ENCODE measurements at places on chromosomes 4 and X.
A peak's percentile ranks its signal among the peaks of the same experiment; 100 is the strongest.

GRCh38 chr4:140807491-140808252 lies 51.5 kb upstream of the TBC1D9 start:
- H3K27ac ChIP-seq: peak overlapping the region; percentile 66
- no peak overlapping the region for H3K4me3 ChIP-seq
- H3K4me1 ChIP-seq: peaks cover 25% of the 10 kb centered on the region
- no peak for DNase-seq
- H3K36me3 ChIP-seq: no peaks in the 10 kb centered on the region

DNA sequence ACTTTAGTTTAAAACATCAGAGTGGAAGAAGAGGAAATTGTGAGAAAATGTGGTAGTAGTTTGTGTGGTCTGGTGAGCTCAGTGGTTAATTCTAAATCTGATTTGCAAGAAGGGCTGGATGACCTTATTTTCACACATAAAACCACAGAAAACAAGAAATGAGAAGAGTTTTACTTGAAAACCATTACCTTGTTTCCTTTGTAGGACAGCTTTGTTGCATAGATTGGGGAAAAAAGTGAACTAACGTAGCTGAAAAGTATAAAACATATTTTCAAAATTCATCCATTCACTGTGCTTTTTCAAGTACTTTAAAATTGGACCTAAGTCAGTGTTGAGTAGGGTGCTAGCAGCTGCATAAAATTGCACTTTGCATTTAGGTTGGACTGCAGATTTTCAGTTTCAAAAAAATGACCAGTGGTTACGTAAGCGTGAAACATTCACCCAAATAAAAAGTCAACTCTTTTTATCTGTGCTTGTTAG lies 211.3 kb downstream of the ARHGAP10 start:
- H3K4me3 ChIP-seq: no peak overlapping the region
- H3K36me3 ChIP-seq: no peaks in the 10 kb centered on the region
- DNase-seq: no peak
- peak overlapping the region; percentile 8 for H3K27ac ChIP-seq
- H3K27me3 ChIP-seq: no peaks in the 10 kb centered on the region

GRCh38 chr4:39932776-39933402 lies 44.8 kb downstream of the PDS5A start:
- peaks cover 3% of the 10 kb centered on the region for H3K36me3 ChIP-seq
- DNase-seq: no peak
- no peaks in the 10 kb centered on the region for H3K27me3 ChIP-seq
- no peak overlapping the region for H3K4me3 ChIP-seq
- H3K27ac ChIP-seq: no peak overlapping the region

DNA sequence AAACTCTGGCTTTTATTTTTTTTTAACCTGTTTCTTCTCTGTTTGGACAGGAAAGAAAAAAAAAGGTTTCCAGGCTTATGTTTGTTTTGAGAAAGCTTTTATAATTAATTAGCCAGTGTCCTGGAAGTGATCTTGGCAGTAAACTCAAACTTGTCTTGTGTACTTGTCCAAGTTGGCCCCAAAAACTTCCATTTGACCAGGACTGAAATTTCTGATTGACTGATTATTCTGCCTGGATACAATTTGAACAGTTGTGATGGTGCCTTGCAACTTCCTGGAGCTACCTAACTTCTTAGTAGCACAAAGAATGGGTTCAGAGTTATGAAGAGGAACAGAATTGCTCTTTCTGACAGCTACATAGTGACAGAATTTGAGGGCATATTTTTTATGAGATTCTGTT lies 62.0 kb downstream of the SLC4A4 start:
- DNase-seq: no peak
- H3K4me3 ChIP-seq: no peak overlapping the region
- H3K4me1 ChIP-seq: no peaks in the 10 kb centered on the region
- H3K36me3 ChIP-seq: no peaks in the 10 kb centered on the region

GRCh38 chr4:72505314-72505744 lies 63.7 kb downstream of the ADAMTS3 start:
- H3K4me3 ChIP-seq: no peak overlapping the region
- H3K4me1 ChIP-seq: no peaks in the 10 kb centered on the region
- peak; percentile 27 for DNase-seq
- H3K36me3 ChIP-seq: no peaks in the 10 kb centered on the region

DNA sequence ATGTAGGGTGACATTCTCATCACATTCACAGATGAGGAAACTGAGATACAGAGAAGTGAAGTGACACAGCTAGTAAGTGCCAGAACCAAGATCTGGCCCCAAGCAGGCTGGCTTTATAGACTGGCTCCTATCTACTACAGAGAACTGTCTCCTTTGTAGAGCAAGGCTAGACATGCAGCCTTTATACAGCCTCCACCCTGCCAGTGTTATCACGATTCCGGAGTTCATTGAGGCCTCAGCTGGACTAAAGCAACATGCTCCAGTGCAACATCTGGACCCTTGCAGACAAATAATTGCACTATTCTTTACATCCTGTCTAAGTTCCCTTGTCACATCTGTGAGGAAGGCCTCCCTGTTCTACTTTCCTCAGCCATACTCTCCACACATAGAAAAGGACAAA lies 58.0 kb upstream of the XIAP start:
- no peaks in the 10 kb centered on the region for H3K27me3 ChIP-seq
- no peaks in the 10 kb centered on the region for H3K36me3 ChIP-seq
- H3K4me1 ChIP-seq: no peaks in the 10 kb centered on the region
- no peak overlapping the region for H3K4me3 ChIP-seq
- H3K27ac ChIP-seq: no peak overlapping the region
- DNase-seq: peak; percentile 6

DNA sequence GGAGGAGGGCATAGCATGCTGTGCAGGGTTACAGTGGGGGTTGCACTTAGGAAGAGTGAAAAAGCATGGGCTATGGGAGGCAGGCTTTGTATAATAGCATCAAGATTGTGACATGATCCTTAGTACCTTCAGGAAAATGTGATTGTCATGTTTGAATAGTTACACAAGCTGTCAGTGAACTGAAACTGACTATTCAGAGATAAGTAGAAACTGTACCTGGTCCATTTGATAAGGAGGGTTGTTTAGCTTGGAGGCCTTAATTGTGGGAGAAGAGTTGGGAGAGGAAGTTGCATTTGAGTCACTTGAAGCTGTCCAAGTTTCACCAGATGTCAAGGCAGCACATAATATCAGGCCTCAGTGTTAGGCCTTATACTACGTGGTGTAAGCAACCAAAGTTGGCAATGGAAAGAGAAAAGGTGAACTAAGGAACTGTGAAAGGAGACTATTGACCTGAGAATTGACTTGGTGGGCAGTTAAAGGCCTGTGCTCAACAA lies 85.0 kb downstream of the TEX13C start:
- H3K36me3 ChIP-seq: no peaks in the 10 kb centered on the region
- DNase-seq: no peak
- no peaks in the 10 kb centered on the region for H3K27me3 ChIP-seq
- H3K27ac ChIP-seq: no peak overlapping the region

GRCh38 chr4:147318586-147318985 lies 162.3 kb upstream of the EDNRA start:
- H3K27ac ChIP-seq: no peak overlapping the region
- no peaks in the 10 kb centered on the region for H3K4me1 ChIP-seq
- H3K36me3 ChIP-seq: no peaks in the 10 kb centered on the region
- DNase-seq: no peak
- no peak overlapping the region for H3K4me3 ChIP-seq

DNA sequence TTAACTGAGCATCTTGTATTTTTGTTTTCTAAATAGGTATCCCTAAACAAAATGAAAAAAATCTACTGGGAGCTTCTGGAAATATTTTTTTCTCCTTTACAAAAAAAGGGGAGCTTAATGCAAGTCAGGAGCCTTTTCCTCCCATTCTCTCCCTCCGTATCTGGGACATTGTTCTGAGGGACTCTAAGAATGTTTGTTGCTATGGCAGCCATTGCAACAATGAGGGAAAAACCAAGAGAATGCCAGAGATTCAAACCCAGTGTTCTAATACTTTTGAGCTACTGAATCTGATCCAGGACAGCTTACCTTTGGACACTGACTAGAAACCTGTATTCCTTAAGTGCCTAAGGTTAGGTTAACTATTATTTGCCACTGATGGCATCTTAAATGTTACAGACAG lies 485.7 kb upstream of the HS3ST1 start:
- DNase-seq: no peak
- no peaks in the 10 kb centered on the region for H3K36me3 ChIP-seq
- H3K4me1 ChIP-seq: no peaks in the 10 kb centered on the region
- no peak overlapping the region for H3K27ac ChIP-seq
- H3K27me3 ChIP-seq: no peaks in the 10 kb centered on the region

- no peaks in the 10 kb centered on the region for H3K36me3 ChIP-seq
- no peaks in the 10 kb centered on the region for H3K27me3 ChIP-seq
- DNase-seq: no peak
- no peaks in the 10 kb centered on the region for H3K4me1 ChIP-seq
- H3K4me3 ChIP-seq: no peak overlapping the region
- H3K27ac ChIP-seq: peak overlapping the region; percentile 3
Measured at GRCh38 chr4:185839194-185839712, 27.3 kb upstream of the SORBS2 start.

DNA sequence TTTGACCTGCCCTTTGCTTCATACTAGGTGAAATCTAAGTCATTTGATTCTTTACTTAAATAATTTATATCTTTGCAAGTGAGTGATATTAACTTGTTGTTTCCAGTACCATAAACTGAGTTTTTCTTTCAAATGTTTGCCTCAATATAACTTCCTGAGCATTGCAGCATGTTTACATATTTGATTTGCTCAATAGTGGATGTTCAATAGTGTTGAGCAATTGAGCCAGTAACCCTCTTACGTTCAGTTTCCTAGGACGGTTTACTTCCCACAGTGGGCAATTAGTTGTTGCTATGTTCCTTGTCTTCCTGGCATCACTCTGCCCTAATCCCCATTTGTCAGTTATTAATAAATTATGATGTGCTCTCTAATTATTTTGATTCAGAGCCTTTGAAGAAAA lies 278.5 kb downstream of the EPHA5 start:
- no peaks in the 10 kb centered on the region for H3K27me3 ChIP-seq
- DNase-seq: no peak
- H3K36me3 ChIP-seq: no peaks in the 10 kb centered on the region
- H3K27ac ChIP-seq: no peak overlapping the region

- H3K4me3 ChIP-seq: no peak overlapping the region
- H3K4me1 ChIP-seq: no peaks in the 10 kb centered on the region
- no peak for DNase-seq
- H3K27me3 ChIP-seq: no peaks in the 10 kb centered on the region
- H3K36me3 ChIP-seq: no peaks in the 10 kb centered on the region
Measured at GRCh38 chr4:145044341-145044740, 53.7 kb downstream of the ANAPC10 start.

- H3K27me3 ChIP-seq: no peaks in the 10 kb centered on the region
- no peak for DNase-seq
- no peak overlapping the region for H3K4me3 ChIP-seq
- no peaks in the 10 kb centered on the region for H3K4me1 ChIP-seq
- H3K36me3 ChIP-seq: no peaks in the 10 kb centered on the region
Measured at GRCh38 chr4:54571293-54572151, 86.2 kb upstream of the KIT start.

DNA sequence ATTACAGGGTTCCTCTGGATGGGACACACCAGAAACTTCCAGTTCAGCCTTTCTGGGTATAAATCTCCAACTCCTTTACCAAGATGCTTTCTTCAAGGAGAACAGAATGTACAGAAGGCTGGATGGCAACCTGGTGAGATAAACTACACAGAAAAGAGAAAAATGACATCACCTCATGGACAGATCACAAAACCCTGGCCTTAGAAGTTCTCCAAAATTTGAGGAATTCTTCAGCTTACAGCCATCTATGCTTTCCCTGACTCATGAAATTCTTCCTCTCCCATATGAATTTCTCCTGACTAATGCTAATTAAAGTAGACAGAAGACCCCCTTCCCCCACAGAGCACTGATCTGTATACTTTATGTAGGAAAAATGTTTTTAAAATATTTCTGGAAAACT lies 345.4 kb downstream of the STIM2 start:
- no peaks in the 10 kb centered on the region for H3K36me3 ChIP-seq
- no peaks in the 10 kb centered on the region for H3K27me3 ChIP-seq
- H3K27ac ChIP-seq: no peak overlapping the region
- no peaks in the 10 kb centered on the region for H3K4me1 ChIP-seq
- H3K4me3 ChIP-seq: no peak overlapping the region

DNA sequence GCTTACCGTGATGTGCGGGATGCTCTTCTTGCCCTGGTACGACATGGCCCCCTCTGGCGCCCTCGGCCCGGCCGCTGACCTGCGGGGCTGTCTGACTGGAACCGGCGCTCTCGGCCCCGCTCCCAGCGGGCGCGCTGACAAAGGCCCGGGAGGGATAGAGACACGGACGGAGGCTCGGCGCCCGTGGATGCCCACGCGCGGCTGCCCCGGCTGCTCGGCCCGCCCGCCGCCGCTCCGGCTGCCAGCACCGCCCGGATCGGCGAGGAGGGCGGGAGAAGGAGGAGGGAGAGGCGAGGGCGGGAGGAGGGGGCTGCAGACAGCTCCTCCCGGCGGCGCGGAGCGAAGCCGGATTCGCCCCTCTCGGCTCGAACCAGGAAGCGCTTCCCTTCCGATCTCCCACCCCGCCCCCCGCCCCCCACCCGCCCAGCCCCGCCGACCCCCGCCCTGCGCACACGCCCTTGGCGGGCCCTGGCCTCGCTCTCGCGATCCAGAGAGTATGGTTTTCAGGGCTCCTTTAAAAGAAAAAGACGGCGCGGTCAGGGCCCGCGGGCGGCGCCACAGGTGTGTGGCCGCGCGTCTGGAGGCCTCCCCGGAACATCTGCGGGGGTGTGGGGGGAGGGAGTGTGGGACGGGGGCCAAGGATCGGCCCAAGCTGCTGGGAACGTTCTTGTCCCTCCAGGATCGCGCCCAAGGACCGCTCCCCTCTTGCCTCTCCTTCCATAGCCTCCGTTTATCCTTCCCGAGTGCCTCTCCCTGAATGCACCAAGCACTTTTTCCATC lies 4.5 kb downstream of the CRMP1 start:
- H3K27me3 ChIP-seq: peaks cover 17% of the 10 kb centered on the region
- no peak overlapping the region for H3K27ac ChIP-seq
- H3K36me3 ChIP-seq: no peaks in the 10 kb centered on the region
- H3K4me3 ChIP-seq: peak overlapping the region; percentile 24
- no peak for DNase-seq
- H3K4me1 ChIP-seq: peaks cover 36% of the 10 kb centered on the region

DNA sequence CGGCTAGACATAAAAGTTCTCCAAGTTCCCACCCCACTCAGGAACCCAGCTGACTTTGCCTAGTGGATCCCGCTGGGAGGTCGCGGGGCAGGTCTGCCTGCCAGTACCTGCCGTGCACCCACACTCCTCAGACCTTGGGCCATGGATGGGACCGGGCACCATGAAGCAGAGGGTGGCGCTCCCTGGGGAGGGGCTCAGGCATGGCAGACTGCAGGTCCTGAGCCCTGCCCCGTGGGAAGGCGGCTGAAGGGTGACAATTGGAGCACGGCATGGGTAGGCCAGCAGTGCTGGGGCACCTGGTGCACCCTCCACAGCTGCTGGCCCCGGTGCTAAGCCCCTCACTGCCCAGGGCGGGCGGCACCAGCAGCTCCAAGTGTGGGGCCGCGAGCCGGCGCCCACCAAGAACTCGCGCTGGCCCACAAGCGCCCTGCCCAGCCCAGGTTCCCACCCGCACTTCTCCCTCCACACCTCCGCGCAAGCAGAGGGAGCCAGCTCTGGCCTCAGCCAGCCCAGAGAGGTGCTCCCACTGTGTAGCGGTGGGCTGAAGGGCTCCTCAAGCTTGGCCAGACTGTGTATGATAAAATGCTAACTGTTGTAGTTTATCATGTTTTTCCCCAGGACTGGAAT lies 63.1 kb downstream of the UGT2A2 start:
- H3K27ac ChIP-seq: no peak overlapping the region
- H3K27me3 ChIP-seq: no peaks in the 10 kb centered on the region
- no peak for DNase-seq
- no peak overlapping the region for H3K4me3 ChIP-seq
- no peaks in the 10 kb centered on the region for H3K4me1 ChIP-seq

All from spleen (tissue), 13 donors.